ENCODE measurements at places on chromosomes 1 and 21. TPM values are rescaled to one million over a fixed set of nuclear protein-coding genes. Genes with fewer than 3 reads are reported as not detected.

AMY1A gene
- not detected for total RNA-seq

GRCh38 chr1:103948526-103948925 is 198.8 kb downstream of the AMY1C start:
- no peak for DNase-seq

DNA sequence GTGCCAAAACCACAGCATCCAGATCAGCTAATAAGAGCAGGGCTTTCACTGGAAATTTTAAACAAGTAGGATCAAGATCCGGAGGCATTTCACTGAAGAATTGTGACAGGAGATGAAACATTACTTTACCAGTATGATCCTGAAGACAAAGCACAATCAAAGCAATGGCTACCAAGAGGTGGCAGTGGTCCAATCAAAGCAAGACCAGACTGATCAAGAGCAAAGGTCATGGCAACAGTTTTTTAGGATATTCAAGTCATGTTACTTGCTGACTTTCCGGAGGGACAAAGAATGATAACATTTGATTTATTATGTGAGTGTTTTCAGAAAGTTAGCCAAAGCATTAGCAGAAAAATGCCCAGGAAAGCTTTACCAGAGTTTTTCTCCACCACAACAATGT is 8.2 kb downstream of the ZSWIM5 start:
- no peak for DNase-seq

DNA sequence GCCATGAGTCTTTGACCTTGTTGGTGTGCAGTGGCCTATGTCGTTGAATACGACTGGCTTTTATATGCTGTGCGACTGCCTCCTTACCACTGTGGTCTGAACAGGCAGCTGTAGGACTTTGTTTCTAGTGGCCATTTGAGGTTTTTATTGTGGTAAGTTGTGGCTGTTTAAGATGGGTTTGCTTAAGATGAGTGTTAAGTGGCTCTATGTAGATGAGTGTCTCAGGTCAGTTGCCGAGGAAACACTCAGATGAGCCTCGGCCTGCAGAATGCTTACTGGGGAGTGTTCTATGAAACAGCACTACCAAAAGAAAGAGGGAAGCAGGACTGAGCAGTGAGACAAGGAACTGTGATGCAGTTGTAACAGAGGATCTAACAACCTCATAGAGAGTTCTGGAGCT is 14.9 kb upstream of the CD1C start:
- no peak for DNase-seq

DNA sequence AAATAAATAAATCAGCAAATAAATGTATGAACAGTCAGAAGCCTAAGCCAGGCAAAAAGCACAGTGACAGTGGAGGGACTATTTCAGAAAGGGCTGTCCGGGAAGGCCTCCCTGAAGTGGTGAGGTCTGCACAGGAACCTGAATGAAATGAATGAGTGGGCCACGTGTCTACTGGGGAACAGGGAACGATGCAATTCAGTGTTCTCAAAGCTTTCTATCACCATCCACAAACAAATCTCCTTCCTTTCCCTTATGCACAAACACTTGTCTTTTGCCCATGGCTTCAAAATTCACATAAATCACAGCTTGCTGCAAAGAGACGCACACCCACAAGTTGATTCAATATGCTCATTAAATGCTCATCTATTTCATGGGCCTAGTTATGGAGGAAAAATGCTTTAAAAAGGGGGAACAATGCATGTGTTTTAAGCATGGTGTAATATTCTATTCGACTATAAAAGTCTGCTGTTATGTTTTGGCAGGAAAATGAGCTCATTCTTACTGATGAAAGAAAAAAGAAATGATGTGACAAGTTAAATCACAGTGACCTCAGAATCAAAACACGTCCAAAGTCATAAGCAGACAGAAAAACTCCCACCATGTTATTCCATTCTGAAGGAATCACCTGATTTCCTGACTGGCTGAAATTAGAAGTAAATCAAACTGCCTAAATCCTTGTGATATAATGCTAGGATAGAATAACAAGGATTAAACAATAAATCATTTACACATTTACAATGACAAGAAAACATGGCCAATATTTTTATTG is 21.6 kb downstream of the URB1 start:
- no peak for DNase-seq

Data from activated CD4-positive, alpha-beta memory T cell treated with anti-CD3 and anti-CD28 coated beads, Interleukin-2, amount 10 ng/mL, durations not matched to agents 7 days and 5 days (primary cell).